OCI-LY7 (cell line): ENCODE measurements at places on chromosomes 5 and 9.

- no peak for DNase-seq
Observed at GRCh38 chr9:36843964-36844363, 190.1 kb downstream of the PAX5 start.

GRCh38 chr9:134381671-134382516, 55.6 kb downstream of the RXRA start:
- DNase-seq, result peak; percentile 33

DNA sequence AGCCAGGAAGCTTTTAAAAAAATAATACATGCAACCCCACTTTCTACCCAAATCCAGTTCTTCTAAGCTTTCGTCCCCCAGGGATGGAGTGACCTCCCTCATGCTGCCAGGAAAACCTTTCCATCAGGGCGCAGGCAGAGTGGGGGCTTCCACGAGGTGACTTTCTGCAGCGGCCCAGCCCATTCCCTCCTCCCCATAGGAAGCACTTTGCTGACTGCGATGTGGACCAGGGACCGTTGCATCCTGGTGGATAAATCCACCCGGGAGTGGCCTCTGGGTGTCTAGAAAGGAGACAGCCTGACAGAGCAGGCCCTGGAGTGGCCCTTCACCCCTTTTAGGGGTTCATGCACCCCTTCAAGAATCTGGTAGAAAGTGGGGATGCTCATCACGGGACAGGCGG, 1.6 kb downstream of the QRFP start:
- DNase-seq, result no peak

DNA sequence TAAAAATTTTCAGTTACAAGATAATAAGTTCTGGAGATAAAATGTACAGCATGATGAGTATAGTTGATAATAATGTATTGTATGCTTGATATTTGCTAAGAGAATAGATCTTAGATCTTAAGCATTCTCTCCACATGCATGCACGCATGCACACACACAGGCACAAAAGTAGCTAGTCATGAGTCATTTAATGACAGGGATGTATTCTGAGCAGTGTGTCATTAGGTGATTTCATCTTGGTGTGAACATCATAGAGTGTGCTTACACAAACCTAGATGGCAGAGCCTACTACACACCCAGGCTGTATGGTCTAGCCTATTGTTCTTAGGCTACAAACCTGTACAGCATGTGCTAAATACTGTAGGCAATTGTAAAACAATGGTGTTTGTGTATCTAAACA, 124.2 kb downstream of the PTTG1 start:
- DNase-seq, result no peak

DNA sequence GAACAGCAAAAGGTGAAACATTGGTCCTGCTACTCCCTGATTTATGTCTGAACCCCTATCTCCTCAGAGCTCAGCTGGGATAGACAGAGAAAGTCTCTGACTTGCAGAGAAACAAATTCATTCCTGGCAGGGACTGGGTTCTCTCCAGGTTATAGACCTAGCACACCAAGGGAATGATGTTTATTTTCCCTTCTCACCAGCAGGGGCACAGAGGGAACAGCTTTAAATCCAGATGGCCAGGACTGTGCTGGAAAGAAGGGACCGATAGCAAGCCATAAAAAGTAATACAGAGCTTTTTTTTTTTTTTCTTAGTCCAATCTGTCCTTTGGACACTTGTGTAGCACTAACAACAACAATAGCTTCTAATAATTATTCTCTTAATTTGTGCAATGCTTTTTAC, 141.1 kb upstream of the C9orf72 start:
- DNase-seq, result no peak

- DNase-seq, result no peak
Observed at GRCh38 chr5:8958602-8959001, 587.3 kb downstream of the SEMA5A start.

- DNase-seq, result no peak
Observed at GRCh38 chr9:120391691-120392090, 188.3 kb downstream of the CDK5RAP2 start.

GRCh38 chr5:71621741-71622140, 34.6 kb downstream of the MCCC2 start:
- no peak for DNase-seq

- DNase-seq, result no peak
Observed at GRCh38 chr9:116549061-116549664, 137.9 kb upstream of the TRIM32 start.

DNA sequence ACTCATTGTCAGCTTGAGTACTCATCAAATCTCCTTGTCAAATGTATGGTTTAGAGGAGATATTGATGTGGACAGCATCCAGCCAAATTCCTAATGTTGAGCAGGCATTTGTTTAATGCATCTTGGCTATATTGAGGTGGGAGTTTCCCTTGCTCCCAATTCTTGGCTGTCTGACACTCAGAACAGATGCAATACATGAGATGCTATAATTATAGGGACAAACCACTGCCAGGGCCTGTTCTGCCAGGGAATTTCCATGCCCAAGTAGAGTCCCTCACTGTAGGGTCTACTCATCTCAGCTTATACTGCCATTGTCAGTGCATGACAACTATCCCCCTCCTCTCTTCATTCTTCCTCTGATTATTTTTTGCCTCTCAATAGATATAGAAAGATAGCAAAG, 392.0 kb upstream of the KCNN2 start:
- no peak for DNase-seq

DNA sequence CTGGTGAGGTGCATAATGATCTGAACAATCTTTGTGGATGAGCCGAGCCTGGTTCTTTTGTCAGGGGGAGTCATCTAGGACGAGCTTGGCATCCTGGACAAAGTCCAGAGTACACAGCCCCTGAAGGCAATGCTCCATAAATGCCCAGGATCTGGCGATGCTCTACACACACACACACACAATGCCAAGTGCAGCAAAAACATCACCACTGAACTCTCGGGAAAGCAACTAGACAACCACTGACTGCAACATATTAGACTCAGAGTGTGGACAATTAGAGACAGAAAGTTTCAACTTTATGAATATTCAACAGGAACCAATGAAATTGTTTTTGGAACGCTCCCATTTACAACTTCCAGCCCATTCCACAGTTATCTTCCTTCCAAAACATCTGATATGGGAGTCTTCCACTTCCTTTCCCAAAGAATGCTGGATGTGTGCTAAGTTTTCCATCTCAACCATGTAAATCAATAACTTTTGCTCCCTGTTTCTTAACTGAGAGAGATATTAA, 227.6 kb upstream of the ANKRD55 start:
- DNase-seq, result no peak

DNA sequence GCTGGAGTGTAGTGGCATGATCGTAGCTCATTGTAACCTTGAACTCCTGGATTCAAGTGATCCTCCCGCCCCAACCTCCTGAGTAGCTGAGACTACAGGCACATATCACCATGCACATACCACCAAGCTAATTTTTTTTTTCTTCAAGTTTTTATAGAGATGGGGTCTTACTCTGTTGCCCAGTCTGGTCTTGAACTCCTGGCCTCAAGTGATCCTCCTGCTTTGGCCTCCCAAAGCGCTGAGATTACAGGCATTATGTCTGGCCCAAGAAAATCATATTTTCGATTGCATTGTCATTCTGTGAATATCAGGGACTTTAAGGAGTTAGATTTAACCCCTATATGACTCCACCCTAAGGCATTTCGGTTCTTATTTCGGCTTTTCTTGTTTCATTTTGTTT, 116.6 kb downstream of the VPS13A start:
- no peak for DNase-seq
